ENCODE measurements at places on chromosomes 4 and X.

- DNase-seq: no peak
Observed at GRCh38 chr4:173235050-173235449, 66.4 kb downstream of the GALNT7 start.

DNA sequence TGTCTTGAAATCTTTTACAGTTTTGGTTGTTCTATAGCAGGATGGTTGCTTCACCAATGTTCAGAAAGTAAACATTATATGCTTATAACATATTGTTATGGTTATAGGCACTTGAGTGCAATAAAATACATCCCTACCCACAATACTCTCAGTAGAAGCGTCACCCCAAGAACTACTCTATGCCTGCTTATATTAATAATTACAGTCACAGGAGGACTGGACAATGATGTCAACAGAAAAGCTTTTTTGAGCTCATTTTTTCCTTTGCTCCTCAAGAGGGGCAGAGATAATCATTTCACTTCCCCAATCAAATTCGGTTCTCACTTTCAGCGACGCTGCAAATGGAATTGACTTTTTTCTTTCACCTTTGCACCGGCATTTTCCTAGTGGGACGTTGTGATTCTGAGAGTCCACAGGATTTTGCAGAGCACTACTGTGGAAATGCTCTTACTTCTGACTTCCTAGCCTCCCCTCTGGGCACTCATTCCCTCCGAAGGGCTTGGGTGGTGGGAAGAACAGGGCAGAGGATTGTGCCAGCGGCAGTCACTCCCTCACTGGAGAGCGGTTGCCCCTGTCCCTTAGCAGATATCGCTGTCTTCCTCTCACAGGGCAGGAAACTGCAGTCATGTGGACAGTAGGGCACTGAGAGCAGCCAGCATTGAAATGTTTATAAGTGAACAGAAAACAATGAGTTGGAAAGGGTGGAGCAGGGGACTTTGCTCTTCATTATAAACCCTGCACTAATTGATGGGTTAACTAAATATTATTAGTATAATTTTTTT lies 24.9 kb upstream of the SGMS2 start:
- DNase-seq: no peak

DNA sequence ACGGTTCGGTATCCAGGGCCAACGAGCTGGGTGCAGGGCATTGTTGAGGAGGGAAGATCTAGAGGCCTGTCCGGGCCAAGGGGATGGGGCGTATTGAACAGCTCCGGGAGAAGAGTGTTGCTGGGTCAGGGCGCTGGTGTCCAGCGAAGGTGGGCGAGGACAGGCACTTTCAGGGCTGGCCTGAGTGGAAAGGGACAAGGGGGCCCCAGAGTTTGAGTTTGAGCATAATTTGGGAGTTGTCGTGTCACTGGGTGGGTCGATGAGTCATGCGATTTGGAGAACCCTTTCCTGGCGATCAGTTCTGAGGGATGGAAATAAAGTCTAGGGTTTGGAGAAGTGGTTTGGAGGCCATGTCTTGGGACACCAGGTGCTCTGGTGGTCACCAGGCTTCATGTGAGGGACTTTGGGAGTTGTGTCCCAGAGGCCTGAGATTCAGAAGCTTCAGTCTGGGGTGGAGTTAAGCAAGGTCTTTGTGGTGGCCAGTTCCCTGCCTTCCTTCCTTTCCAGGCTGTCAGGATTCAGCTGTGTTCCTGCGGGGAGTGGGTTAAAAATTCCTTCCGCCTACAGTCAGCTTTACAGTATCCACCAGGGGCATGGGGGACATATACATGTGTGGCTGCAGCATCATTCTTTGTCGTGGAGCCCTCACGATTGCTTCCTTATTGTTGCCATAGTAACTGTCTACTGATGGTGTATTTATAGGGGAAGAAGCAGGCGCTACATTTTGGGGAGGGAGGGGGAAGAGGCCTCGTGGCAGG lies 504 bp downstream of the PRRG3 start:
- DNase-seq: no peak

- DNase-seq: no peak
Observed at GRCh38 chr4:184234155-184234554, 16.5 kb upstream of the ENPP6 start.

DNA sequence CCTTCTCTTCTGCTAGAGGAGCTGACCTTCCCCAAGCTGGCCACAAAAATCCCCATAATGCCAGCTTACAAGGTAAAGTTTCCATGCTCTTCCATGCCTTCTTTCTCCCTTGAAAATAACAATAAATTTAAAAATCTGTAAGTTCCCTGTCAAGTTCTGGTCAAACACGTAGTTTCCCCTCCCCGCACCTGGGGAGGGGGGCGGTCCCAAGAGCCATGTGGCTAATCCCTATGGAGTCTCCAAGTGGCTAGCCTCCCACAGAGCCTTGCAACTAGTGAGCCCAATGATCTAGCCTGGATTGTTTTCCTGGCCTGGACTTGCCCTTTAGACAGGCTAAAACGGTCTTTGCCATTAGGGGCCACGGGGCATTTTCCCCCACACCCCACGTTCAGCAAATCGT lies 2.1 kb upstream of the NRK start:
- no peak for DNase-seq

- DNase-seq: no peak
Observed at GRCh38 chr4:77310931-77311330, 153.9 kb downstream of the CCNG2 start.

- DNase-seq: no peak
Observed at GRCh38 chr4:39066371-39066770, 4.3 kb downstream of the KLHL5 start.

GRCh38 chrX:50888884-50889283 lies 21.7 kb upstream of the BMP15 start:
- no peak for DNase-seq

DNA sequence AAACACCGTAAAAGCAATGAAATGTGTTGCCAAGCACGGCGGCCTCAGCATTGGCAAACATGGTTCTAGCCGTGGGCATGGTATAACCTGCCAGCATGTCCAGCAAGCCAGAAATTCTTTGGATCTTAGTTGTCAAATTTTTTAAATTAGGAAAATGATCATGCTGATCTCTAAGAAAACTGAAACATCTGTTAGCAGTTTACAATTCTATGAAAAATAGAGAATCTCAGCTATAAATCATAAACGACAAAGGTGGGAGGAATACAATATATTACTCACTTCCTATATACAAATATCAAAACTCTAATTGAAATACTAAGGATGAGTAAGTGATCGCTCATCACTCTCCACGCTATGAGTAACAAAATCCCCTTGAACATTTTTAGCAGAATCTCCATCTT lies 130.3 kb downstream of the ADGRA3 start:
- DNase-seq: no peak

DNA sequence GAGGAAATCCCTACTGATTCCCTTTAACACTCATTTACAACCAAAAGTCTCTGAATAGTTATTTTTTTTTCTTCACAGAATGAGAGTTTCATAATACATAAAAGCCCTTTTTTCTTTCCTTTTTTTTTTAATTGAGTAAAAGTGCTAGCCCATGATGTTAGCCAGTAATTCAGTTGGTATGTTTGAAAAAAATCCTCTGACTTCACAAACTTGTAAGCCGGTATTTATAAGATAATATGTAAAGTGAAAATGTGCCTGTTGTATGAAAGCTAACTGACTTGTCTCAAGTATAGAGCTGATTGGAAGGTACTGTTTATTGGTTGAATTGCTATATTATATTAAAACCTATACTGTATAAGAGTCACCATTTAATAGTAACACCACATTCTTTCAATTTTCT lies 70.2 kb upstream of the NEIL3 start:
- DNase-seq: no peak

GRCh38 chrX:134764202-134764785 lies 106.0 kb upstream of the PLAC1 start:
- DNase-seq: no peak

GRCh38 chr4:114383721-114384120 lies 214.9 kb upstream of the UGT8 start:
- DNase-seq: no peak

DNA sequence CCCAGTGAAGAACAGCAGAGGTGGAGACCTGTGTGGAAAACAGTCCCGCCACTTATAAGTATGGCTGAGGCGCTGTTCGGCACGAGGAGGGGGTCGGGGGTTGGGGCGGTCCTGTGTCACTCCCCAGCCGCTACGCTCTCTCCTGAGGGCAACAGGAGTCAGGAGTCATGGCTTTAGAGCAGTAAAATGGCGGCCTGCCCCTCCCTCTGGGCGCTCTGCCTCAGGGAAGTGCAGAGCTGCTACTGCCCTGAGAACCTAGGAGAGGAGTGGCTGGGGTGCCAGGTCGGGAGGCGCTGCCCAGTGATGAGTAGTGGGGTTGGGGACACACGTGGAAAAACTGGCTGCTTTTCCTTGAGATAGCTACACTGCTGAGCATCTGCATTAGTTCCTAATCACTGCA lies 551.2 kb upstream of the AMOT start:
- no peak for DNase-seq

DNA sequence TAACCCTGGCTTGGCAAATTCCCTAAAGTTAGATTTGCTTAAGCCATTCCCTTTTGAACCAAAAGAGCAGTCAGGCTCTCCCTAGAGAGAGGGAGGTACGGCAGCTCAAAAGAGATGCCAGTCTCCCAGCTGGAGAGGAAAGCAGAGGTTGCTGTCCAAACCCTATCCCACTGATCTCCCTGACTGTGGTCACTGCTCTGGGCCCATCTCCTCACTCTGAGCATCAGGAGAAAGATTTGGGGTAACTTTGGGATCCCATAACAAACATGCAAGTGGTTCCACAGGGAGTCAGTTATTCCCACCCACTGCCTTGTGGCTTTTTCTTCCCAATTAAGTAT lies 17.1 kb downstream of the ACSL1 start:
- no peak for DNase-seq

DNA sequence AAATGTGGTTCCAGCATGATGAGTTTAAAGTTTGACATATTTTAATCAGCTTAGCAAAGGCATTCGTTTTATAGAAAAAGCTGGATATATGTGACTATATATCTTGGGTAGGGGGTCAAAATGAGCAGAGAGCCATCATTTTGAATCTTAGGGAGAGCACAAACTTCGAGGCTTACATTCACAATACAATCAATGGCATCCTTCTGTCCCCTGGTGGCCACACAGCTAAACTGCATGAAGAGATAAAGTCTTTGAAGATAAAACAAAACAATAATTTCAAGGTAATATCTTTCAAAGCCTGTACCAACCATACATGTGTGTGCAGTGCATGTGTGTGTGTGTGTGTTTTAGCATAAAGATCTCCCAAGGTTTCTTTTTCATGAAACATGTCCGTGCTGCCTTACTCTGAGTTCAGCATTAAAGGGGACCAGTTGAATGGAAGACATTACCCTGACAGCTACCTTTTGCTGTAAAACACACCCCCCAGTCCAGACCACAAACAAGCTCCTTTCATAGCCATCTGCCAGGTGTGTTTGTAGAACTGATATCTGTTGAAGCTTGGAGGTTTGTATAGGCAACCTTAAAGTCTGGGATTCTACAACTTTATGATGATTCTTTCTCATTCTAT lies 22.0 kb downstream of the DYNLT3 start:
- DNase-seq: peak; percentile 30

- DNase-seq: no peak
Observed at GRCh38 chr4:150033901-150034300, 44.3 kb upstream of the DCLK2 start.

GRCh38 chr4:137905930-137906329 lies 336.2 kb downstream of the SLC7A11 start:
- no peak for DNase-seq

DNA sequence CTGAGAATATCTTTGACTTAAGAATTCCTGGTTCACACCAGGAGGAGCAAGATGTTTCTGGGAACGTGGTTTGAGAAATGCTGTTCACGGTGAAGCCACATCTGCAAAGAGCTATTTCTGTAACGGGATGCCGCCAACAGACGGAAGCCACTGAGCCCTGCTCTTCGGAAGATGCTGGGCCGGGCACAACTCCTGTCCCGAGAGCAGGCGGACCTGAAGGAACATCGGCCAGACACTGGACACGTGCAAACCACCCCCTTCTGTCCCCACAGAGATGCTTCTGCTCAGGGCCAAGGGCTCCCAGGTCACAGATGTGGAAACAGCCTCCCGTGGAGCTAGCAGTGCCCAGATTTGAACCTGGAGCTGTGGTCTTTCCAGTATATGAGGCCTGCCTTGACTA lies 24.3 kb downstream of the HMX1 start:
- no peak for DNase-seq

GRCh38 chr4:100728861-100729260 lies 211.0 kb upstream of the EMCN start:
- no peak for DNase-seq

- no peak for DNase-seq
Observed at GRCh38 chr4:86957215-86957614, 22.4 kb downstream of the AFF1 start.

DNA sequence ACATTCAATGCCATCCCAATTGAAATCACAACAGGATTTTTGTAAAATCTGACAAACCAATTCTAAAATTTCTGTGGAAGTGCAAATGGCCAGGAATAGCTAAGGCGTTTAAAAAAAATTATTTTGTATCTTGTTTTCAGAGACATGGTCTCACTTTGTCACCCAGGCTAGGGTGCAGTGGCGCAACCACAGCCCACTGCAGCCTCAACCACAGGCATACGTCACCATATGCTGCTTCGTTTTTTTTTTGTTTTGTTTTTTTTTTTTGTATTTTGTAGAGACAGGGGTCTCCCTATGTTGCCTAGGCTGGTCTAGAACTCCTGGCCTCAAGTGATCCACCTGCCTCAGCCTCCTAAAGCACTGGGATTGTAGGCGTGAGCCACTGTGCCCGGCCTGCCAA lies 24.5 kb downstream of the ZNF41 start:
- DNase-seq: no peak

DNA sequence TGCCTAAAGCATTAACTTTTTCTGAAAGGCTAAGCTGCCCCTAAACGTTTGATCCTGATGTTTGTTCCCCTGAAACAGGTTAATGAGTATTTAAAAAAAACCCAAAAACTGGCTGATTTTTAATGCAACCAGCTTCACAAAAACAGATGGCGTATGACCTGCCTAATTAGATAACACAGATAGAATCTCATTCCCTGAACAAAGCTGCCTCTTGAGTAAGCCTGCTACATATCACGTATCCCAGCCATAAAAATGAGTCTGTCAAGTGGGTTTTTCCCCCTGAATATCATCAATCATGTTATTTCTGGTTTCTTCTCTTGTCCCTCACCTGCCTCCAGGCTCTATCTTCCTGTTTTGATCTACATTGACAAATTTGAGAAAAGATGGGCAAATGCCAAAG lies 154.2 kb upstream of the FAM9B start:
- DNase-seq: no peak

DNA sequence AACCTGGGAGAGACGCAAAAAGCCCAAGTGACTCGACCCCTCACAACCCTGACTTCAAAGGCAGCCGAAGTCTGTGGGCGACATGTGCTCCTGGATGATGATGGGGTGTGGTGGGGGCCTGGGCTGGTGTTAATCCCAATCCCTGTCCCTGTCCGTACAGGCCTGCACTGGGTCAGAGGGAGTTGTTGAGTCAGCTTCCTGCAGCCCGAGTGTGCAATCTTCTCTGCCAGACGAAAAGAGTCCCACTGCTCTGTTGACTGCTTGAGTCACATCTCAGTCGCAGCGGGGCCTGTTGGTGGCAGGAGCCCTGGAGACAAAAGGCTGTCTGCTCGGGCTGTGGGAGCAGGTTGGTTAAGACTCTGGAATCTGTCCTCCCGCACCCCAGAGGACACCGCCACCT lies 10.3 kb downstream of the FAM3A start:
- no peak for DNase-seq

- DNase-seq: no peak
Observed at GRCh38 chr4:149896432-149896831, 80.8 kb upstream of the IQCM start.

All from breast epithelium (tissue), 4 donors.